Amniotic stem cell (primary cell): ENCODE measurements at places on chromosomes 1 and 21.

DNA sequence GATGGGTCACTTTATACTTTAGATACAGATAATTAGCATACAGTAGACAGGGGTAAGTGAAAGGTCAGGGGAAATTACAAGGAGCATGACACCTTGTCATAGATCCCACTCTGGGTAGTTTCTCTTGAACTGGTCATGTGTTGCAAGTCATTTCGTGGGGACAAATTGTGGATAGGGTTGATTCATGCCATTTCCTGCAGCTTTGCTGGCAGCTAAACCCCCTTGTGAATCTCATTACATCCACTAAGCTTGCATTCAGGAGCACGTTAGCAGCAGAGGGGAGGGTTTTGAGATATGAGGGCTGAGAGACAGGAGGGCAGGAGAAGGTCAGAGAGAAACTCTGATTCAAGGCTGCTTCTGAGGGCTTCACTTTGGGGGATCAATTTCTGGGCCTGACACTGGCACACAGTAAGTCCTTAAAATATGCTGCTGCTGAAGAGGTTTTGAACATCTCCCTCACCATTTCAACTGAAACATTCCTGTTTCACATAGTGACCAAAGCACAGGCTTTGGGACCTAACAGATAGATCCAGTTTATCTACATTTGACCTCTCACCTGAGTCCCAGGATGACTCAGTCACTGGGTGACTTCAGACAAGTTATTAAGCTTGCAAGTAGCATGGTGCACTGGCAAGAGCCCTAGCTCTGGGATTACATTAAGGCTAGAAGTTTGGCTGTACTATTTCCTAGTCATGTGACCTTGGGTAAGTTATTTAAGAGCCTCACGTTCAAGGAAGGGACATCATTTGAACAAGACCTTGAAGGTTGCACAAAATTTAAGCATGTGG lies 206.0 kb upstream of the USP24 start:
- DNase-seq, result no peak

DNA sequence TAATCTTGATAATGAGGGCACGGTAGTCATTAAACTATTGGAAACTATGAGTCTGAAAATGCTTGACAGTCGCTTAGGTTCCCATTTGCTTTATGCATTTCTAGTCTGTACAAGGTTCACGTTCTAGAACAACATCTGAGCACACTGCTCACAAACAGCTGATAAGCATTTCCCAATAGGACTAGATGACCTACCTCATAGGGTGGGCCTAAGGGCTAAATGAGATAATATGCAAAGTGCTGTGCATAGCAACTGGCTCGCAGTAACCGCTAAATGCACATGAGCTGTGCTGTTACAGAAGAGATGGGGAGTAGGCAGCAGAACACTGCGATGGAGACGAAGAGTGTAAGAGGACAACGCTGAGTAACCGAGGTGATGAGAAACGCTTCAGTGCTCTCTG lies 628.0 kb downstream of the SMYD3 start:
- no peak for DNase-seq

- no peak for DNase-seq
These were observed 5.6 kb downstream of the SH3BGRL3 start for GRCh38 chr1:26285366-26286063.

DNA sequence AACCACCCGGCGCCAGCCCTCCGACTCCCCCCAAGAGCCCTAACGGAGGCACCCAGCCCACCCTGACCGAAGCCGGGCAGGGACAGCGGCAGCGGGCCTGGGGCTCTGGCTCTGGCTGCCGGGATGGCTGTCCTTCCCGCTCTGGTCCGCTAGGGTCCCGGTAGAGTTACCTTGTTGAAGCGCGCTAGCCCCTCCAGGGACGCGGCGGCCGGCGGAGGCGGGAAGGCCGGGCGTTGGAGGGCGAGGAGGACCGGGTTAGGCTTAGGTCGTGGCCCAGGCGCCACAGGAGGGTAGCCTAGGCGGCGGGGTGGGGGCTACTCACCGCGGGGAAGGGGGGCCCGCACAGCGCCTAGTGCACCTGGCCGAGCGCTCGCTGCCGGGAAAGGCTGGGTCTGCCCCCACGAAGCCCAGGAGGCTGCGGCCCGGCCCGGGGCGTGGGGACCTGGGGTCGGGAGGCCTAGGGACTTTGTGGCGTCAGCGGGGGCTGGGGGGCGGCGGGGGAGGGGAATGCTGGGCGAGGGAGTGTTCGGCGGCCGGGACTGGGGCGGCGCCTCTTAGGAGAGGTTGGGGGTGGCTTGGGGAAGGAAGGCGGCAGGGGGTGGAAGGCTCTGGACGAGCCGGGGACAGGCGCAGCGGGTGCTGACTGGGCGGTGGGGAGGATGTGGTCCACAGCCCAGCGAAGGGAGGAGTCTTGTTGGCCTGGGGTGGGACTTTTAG lies at the start of gene TRIM17:
TSS of gene TRIM17 (minus strand) at position 645 of the 717 bp plus-strand sequence. CDS start 1,789 bp downstream, outside the sequence.
- no peak for DNase-seq

DNA sequence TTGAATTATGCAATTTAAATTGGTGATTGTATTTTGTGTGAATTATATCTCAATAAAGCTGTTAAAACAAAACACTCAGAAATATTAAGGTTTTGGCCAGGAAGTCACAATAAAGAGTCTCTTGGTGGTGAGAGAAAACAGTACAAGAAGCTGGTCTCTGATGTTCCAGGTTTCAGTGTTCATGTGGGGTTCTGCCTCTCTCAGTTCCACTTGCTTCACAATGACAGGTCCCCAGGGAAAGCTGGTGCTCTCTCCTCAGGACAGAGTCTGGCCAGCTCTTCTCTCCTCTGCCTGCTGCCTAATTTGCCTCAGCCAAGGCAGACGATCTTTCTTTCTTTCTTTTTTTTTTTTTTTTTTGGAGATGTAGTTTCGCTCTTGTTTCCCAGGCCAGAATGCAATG lies 342.9 kb upstream of the PLXNA2 start:
- no peak for DNase-seq

DNA sequence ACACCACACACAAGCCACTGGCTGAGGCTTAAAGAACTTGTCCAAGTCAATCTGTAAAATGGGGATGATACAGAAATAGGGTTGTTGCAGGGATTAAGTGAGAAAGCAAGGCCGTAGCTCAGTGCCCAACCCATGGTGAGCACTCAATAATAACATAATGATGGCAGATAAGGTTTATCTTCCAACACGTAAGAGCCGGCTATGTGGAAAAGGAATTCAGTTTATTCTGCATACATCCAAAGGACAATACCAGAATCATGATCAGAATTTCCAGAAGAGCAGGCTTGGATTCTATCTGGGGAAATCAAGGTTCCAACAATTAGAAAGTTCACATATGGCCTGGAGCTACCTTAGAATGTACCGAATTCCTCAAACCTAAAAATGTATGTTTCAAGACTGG lies 4.6 kb downstream of the TMPRSS2 start:
- DNase-seq, result no peak

- no peak for DNase-seq
These were observed 50.6 kb upstream of the ANGPTL1 start for GRCh38 chr1:178921499-178921898.

DNA sequence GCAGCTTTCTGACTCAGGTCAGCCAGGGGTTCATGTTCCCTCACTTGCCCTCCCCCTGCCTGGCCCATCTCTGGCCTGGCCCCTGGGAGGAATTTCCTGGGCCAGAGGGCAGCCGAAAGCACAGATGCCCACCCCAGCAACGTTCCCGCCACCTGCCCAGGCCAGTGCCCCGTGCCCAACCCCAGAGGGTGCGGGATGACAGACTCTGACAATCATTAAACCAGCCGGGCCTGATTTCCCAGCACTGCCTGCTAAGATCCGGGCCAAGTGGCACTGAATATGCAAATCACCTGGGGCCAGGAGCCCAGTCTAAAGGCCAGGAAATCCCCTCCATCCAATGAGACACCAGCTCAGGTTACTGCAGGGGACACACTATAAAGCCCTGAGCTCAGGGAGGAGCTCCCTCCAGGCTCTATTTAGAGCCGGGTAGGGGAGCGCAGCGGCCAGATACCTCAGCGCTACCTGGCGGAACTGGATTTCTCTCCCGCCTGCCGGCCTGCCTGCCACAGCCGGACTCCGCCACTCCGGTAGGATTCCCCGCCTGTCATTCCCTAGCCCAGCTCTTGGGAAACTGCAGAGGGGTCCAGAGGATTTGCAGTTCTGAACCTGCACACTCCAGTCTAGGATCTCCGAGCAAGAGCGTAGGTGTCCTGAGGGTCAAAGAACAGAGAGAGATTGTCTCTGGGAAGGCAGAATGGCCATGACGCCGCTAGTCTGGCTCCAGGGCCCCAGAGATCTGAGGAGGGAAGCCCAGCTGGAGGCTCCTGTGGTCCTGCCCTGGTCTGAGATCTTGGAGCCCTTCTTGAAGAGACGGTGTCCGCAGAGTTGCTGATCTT lies at the start of gene ELF3:
TSS of gene ELF3 (plus strand) at position 408 of the 836 bp plus-strand sequence. CDS start 550 bp downstream, outside the sequence.
- DNase-seq, result no peak

- no peak for DNase-seq
These were observed 59.8 kb upstream of the PLA2G4A start for GRCh38 chr1:186768906-186769305.
